GM03348 (cell line): ENCODE measurements at places on chromosomes 2 and 18.

GRCh38 chr18:28168725-28169124 lies 8.2 kb downstream of the CDH2 start:
- DNase-seq = no peak

GRCh38 chr18:5840025-5840424 lies 55.3 kb downstream of the TMEM200C start:
- no peak for DNase-seq

GRCh38 chr18:75478996-75479880 lies 51.7 kb upstream of the SMIM21 start:
- DNase-seq = peak; percentile 70

DNA sequence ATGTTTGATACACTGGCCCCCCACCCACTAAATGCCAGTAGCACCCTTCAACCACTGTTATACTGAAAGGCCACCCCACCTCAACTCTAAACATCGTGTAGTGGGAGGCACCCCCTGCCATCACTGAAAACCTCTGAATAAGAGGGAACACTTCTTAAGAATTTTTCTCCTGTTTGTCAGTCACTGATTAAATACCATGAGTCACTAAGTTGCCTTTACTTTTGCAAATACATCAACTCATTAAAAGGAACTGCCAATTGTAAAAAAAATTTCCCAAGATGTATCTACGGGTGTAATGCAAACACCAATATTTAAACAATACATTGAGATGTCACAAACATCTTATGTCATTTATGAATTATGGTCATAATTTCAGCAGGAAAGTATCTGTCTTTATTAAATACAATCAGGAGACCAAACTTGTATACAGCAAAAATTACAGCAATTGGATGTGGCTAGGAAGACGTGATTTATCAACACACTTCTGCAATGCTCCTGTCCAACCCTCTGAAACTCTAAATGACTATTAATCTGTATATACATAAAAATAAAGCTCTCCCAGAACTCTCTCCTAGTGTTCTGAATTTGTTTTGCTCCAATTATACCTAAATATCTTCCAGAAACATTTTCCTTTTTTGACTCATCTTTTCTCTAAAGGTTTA lies 144.1 kb upstream of the STK17B start:
- peak; percentile 36 for DNase-seq

GRCh38 chr18:23243178-23243577 lies 107.9 kb downstream of the CABLES1 start:
- no peak for DNase-seq

GRCh38 chr2:214545898-214546542 lies 135.2 kb downstream of the VWC2L start:
- DNase-seq = no peak

- peak; percentile 4 for DNase-seq
These were observed 36.3 kb downstream of the NRXN1 start for GRCh38 chr2:50995610-50996009.
